ENCODE measurements at places on chromosomes 6 and 20.
A peak's percentile ranks its signal among the peaks of the same experiment; 100 is the strongest.

DNA sequence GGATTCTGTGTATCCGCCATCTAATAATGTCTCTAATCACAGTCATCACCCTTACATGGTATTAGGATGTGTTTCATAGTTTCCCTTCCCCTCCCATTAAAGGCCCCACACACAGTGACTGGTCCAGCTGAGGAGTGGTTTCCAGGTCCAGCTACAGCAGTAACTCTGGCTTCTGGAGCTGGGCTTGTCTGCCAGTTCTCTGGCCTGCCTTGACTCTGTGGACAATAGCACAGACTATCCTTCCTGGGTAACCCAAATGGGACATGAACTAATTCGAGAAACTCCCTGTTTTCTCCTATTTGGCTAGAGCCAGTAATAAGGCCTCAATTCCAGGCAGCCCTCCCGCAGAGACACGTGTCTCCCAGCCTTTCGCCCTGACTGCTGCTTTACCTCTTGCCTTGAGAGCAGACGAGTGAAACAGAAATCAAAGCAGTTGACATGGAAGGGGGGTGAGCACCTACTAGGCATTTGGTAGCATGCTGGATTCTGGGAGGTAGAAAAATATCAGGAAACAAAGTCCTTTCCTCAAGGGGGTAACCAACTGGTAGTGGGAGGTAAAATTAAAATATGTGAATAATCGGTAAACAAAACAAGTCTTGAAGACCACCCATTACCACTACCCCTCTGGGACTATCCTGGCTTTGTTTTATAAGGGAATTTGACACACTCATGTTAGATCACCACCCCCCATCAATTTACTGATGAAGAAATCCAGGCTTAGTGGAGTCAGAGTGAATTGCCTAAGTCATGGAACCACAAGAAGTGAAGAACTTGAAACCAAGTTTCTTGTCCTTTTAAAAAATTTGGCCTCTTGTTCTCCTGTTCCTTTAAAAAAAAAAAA, 1.2 kb downstream of the TRAF3IP2 start:
- DNase-seq = peak; percentile 68

DNA sequence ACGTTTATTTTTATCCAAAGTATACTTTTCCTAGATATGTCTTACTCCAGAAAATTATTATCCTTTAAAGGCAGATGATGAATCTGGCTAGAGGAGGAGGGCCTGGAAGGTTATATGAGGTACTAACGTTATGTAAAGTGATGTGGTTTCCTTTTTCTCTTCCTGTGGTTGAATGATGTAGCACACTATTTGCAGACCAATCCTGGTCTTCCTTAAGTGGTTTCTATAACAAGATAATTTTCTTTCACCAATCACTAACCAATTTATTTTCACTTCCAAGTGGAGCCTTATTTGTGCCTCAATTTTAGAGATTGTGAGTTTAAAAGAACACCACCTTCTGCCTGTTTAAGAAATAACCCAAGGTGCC, 154.6 kb upstream of the SOX4 start:
- no peak for DNase-seq

- DNase-seq = no peak
Measured at GRCh38 chr6:15887491-15888461, 224.9 kb upstream of the DTNBP1 start.

- no peak for DNase-seq
Measured at GRCh38 chr6:10359581-10359980, 55.3 kb downstream of the TFAP2A start.

DNA sequence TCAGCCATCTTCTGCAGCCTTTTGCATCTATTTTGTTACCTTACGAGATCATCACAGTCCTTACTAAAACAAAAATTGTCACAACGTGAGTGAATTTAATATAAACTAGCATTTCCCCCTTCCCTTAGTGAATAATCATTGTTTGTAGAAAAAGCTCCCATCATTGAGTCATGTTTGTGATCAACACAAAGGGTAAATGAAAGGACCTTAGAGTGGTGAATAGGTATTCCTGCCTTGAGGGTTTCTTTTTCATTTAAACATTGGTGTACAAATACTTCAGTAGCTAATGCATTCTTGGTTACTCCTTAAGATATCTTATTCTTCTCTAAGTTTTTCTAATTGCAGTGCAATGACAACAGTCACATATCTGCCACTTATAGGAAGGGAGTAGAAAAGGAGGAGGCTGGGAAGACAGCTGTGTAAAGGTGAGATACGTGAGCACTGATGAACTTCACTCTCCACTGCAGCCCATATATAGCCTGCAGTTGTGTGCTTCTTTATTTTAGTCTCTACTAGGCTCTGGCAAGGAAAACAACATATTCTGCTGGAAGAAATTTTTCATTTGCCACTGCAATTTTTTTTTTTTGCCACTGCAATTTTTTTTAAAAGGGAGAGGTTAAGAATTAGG, 27.8 kb downstream of the ADGRG6 start:
- no peak for DNase-seq

DNA sequence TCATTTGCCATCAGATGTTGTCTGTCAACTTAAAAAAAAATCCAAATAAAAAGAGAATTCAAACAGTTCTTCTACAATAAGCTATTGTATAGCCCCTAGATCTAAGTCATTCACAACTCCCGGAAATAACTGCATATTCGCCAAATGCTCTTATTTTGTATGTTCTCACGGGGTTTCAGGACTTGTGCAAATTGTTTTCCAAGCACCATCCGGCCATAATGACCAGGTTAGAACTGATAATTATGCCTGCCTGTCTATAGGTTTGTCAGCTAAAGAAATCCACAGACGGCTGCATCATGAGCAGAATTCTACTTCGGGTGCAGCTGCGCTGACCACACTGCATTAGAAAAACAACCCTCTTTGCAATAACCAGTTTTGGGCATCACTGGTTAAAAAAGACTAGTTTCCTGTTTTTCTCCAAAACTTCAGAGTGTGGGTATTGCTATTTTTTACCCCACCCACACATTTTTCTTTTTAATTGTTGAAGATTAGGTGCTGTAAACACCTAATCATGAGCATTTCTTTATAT, 87.7 kb downstream of the HIVEP2 start:
- no peak for DNase-seq

DNA sequence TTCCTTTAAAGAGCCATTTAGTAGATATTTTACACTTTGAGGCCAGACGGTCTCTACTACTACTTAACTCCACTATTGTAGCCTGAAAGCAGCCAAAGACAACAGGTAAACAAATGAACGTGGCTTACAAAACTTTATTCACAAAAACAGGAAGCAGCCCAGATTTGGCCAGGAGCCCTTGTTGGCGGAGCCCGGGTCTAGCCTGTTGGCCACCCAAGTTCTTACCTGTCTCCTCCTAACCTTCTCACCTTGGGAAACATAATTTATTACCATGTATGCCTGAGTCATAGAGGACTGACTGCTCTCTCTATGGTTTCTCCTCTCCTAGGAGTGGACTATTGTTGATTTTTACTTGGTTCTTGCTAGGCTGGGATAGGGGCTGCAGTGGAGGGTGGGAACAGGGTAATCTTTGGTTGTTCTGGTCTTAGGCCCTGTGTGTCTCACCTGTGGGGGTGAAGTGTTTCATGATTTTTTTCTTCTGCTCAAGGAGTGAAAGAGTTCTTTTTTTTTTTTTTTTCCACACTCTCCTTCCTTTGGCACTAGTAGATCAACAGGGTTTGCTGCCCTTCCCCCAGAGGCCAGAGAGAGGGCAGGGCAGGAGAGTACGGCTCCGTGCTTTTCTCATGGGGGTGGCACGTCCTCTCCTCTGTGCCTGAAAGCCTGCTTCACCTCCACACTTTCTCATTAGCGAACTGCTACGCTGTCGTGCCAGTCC, 90.0 kb downstream of the RPP40 start:
- DNase-seq = no peak

- no peak for DNase-seq
Measured at GRCh38 chr6:125743604-125744003, 5.8 kb upstream of the HEY2 start.

DNA sequence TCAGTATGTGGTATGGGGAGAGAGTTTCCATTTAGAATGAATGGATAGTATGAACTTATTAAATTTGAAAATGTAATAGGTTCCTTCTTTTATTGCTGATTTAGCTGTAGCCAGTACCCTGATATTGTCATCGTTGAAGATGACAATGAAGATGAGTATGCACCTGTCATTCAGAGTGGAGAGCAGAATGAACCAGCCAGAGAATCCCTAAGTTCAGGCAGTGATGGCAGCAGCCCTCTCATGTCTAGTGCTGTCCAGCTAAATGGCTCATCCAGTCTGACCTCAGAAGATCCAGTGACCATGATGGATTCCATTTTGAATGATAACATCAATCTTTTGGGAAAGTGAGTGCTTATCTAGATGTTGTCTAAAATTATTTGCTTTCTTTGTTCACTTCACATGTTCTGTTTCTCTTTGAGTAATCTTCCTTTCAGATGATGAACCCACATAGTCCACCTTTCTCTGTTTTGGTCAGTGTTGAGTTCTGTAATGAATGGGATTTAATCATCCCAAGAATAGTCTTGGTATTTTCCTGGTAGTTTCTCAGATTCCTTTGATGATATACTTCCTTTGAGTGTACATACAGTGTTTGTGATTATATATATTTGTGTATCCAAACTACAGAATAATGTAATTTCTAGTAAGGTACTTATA, 23.3 kb downstream of the HSF2 start:
- no peak for DNase-seq

DNA sequence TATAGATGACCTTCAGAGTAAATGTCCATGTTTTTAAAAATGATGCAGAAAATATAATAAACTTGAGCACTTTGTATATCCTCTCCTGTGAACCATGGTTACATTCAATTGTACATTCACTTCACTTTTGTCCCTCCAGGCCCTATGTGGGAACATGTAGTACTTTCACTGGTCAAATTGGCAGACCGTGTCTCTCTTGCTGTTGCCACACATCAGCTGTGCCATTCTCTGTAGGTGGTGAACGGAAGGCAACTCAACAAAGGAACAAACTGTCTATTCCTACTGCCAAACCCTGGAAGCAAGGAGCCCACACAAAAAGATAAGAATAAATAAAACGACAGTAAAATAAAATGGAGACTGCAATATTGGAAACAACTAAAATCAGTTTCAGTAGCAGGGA, 2.0 kb downstream of the ROS1 start:
- no peak for DNase-seq

GRCh38 chr6:27358786-27359185, 29.8 kb upstream of the ZNF391 start:
- no peak for DNase-seq

DNA sequence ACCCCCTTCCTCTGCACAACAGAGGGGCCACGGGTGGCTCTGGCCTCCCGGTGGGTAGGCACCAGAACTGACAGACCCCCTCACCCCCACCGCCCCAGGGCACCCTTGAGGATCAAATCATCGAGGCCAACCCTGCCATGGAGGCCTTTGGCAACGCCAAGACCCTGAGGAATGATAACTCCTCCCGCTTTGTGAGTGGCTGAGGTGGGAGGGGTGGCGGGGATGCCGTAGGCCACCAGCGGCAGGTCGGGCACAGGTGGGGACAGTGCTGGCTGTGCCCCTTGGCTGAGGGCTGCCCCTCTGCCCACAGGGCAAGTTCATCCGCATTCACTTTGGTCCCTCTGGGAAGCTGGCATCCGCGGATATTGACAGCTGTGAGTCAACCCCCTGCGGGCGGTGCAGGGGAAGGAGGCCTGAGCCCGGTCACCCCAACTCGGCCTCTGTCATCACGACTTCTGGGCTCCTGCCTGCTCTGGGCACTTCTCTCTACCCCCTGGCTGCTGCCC, 29.1 kb downstream of the MYH7B start:
- no peak for DNase-seq

- DNase-seq = no peak
Measured at GRCh38 chr6:148375401-148375800, 32.8 kb downstream of the SASH1 start.

DNA sequence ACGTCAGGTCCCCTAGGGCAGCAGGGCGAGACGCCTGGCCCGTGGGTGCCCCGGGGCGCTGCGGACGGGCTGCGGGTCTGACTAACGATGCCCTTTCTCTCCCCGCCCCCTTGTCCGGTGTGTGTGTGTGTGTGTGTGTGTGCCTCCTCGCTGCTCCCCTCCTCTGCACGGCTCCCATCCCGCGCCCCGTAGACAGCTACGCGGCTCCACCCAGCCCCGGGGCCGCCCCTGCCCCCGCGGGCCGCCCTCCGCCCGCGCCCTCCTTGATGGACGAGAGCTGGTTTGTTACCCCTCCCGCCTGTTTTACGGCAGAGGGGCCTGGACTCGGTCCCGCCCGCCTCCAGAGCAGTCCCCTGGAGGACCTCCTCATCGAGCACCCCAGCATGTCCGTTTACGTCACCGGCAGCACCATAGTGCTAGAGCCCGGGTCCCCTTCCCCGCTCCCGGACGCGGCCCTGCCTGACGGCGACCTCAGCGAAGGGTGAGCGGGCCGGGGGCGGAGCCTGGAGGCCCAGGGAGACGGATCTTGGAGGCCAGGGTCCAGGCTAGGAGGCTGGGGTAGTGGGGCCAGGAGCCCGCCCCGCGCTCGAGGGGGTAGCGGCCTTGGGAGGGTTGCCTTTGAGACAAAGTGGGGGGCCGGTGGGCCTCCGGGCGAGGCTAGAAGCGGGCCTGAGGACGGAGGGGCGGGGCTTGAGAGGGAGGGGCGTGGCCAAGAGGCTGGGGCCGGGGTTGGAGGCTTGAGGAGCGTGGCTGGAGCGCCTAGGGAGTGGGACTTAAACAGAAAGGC, 5.1 kb downstream of the TP53INP2 start:
- peak; percentile 94 for DNase-seq

DNA sequence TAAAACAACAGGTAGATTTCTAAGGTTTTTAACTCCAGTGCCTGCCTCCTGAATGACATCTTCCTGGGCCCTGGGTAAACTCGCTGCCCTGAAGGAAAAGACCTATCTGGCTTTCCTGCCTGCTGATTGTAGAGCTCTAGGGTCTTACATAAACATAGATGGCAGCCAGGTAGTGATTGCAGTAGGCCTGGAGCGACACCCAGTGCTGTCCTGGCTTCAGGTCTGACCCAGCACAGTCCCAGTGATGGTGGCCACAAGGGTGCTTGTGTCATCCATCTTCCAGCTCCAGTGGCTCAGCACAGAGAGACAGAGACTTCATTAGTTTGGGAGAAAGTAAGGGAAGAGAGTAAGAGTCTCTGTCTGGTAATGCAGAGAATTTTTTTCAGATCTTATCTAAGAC, 542.9 kb upstream of the IMPG1 start:
- DNase-seq = no peak

DNA sequence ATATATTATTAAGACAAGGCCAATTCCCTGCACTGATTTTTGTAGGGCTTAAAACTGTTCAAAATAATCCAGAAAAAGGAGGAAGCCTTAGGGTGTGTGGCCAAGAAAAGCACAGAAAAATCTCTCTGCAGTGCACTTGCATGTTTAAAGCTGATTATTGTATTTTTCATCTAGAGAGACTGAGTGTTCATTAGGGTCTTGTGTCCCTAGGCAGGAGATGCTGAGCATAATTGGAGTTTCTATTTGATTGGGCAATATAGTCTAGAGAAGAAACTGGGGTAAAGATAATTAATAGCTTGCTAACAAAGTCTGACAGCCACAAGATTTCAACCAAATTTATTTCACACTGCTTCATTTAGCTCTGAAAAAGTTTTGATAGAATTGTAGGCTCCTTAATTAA, 2.4 kb downstream of the FLRT3 start:
- DNase-seq = no peak
